Skin of body (tissue), 3 donors: ENCODE measurements at places on chromosomes 7 and 10. TPM values are rescaled to one million over a fixed set of nuclear protein-coding genes. Genes with fewer than 3 reads are reported as not detected.
A peak's percentile ranks its signal among the peaks of the same experiment; 100 is the strongest.

DNA sequence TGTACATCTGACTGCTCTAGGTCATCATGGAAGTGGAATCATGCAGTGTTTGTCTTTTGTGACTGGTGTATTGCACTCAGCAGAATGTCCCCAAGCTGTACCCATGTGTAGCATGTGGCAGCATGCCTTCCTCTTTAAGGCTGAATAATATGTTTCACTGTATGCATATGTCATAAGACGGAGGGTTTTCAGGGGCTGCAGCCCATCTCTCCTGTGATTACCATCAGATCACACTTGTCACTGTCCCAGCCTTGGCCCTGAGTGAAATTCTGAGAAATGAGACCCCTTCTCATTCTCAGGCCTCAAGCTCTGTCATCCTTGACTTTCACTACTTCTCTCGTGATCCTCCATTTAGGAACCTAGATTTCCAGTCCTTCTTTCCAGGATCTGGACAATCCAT, 50.0 kb downstream of the CPXM2 start:
- DNase-seq = no peak

GRCh38 chr10:110784198-110784597, 87.5 kb upstream of the PDCD4 start:
- no peak for DNase-seq

GRCh38 chr7:144437370-144438191, 34.1 kb upstream of the NOBOX start:
- DNase-seq = peak; percentile 41

DNA sequence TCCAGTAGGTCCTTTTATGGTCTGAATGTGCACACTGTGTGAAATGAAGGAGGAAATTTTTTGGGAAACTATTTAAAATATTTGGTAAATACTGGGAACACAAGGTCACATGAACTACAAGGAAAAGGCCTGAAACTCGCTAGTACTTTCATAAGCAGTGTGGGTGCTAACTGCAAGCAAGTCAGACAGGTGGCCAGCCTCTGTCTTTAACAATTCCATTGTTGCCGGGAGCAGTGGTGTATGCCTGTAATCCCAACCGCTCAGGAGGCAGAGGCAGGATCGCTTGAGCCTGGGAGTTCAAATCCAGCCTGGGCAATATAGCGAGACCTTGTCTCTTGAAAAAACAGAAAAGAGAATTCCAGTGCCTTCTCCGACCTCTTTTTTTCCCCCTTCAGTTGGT, 37.5 kb downstream of the SMURF1 start:
- no peak for DNase-seq

DNA sequence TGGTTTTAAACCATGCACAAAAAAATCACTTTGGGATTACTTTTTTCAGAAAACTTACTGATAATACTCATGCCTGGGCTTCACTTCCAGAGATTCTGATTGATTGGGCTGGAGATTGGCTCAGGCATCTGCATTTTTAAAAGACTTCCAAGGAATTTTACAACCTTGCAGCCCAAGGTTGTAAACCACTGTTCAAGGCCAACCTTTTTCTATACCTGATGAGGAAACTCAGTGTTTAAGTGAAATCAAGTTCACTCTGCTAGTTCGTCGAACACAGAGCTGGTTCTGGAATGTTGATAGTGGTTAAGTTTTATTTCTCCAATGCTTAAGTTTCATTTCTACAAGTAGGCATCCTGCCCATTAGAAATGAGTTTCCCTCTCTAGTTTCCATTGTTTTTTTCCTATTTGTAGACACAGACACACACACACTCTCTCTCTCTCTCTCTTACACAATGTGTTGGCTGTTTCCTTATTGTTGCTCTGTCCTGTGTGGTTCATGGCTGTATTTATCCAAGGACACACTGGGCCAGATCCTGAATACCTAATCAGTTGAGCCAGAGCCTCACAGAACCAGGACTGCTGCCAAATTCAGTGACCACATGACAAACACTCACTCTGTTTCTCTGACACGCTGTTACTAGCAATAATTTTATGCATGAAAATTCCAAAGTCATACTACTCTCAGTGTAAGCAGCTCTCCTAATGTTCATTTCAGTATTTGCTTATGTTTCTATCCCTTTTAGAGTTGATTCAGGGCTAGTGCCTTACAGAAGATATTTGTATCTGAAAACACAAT, 3.7 kb upstream of the IFIT1B start:
- peak; percentile 90 for DNase-seq

- no peak for DNase-seq
These were observed 331.5 kb upstream of the NFE2L3 start for GRCh38 chr7:25820432-25821040.

DNA sequence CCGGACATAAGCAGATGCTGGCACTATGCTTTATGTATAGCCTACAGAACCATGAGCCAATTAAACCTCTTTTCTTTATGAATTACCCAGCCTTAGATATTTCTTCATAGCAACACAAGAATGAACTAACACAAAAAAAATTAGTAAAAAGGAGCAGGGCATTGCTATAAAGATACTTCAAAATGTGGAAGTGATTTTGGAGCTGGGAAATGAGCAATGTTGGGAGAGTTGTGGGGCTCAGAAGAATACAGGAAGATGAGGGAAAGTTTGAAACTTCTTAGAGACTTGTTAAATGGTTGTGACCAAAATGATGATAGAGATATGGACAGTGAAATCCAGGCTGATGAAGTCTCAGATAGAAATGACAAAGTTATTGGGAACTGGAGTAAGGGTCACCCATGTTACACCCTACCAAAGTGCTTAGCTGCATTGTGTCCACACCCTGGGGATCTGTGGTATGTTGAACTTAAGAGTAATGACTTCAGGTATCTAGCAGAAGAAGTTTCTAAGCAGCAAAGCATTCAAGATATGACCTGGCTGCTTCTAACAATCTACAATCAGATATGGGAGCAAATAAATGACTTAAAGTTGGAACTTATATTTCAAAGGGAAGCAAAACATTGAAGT, 24.2 kb downstream of the PNLIPRP3 start:
- no peak for DNase-seq

DNA sequence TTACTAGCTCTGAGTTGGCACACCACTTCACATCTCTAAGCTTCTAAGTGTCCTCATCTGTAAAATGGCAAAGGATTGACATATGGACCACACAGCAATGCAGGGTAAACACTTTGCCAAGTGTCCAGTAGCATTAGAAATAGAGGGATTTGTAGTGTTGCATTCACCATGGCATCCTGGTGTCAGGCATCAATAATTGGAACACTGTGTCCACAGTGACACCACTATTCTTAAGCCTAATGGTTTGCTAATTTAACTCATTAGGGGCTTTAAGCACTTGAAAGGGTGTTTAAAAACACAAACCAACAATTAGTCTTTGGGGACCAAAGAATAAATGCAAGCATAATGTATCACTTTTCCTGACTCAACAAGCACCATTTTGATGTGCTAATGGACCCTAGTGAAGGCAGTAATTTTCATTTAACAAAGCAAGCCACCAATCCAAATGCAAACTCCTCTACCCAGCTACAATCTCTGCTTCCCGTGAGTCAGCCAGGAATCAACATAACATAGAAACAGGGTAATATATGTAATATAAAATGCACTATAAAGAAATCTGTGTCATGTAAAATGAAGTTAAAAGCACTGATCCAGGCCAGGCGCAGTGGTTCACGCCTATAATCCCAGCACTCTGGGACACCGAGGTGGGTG, 75.9 kb downstream of the FAM204A start:
- no peak for DNase-seq

- peak; percentile 46 for DNase-seq
These were observed 282.8 kb downstream of the RPS24 start for GRCh38 chr10:78316451-78316931.

DNA sequence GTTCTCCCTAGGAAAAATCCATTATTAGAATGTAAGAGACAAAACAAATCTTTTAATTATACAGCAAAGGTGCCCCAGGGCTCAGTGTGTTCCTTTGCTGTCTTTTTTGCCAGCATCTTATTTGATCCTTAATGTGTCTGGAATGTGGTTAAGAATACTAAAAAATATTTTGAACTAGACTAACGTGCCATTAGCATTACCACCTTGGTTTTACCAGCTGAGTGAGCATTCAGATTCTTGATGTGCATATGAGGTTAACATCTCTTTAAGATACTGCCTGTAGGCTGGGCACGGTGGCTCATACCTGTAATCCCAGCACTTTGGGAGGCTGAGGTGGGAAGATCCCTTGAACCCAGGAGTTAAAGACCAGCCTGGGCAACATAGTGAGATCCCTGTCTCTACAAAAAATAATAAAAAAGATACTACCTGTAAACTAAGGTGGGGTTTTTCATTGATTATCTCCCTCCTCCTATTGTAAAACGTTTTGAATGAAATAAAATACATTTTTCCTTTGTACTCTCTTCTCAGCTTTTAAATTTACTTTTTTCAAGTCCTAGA, 96.6 kb downstream of the CCNY start:
- DNase-seq = no peak

DNA sequence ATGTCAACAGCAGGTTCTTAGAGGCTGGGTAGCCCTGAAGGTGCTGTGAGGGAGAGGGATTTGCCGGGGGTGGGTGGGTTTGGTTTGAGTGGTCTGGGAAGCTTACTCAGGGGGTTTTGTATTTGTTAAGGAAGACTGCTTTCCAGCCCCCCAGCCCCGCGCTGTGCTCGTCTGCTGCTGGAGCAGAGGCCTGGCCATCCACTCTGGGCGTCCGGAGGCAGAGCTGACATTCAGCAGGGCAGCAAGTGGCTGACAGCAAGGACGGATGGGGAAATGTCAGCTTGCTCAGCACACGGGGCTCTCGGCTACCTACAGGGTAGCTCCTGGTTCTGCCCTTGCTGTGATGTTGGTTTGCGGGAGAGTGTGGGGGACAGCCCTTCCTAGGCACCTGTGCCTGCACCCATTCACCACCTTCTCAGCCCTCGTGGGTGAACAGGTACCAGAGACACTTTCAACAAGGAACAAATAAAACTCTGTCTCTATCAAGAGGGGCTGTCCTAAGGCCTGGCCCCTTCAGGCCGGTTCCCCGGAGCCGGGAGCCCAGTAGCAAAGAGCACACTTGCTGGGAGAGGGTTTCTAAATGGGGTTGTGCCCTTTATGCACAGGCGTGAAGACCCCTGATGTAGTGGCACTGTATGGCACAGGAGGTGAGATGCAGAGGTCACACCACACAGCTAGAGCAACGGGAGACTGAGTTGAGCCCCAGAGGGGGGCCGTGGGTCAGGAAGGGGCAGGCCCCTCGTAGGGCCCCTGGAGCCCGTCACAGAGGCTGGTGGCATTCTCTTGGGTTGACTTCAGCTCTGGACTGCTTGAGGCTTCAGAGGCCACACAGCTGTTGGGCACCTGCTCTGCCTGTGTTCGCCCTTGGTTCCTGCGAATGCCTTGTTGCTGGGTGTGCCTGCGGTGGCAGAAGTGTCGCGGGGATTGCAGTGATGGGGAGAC, 72.2 kb upstream of the SHH start:
- no peak for DNase-seq

GRCh38 chr10:5811387-5811821, 1.8 kb downstream of the GDI2 start:
- DNase-seq = no peak

DNA sequence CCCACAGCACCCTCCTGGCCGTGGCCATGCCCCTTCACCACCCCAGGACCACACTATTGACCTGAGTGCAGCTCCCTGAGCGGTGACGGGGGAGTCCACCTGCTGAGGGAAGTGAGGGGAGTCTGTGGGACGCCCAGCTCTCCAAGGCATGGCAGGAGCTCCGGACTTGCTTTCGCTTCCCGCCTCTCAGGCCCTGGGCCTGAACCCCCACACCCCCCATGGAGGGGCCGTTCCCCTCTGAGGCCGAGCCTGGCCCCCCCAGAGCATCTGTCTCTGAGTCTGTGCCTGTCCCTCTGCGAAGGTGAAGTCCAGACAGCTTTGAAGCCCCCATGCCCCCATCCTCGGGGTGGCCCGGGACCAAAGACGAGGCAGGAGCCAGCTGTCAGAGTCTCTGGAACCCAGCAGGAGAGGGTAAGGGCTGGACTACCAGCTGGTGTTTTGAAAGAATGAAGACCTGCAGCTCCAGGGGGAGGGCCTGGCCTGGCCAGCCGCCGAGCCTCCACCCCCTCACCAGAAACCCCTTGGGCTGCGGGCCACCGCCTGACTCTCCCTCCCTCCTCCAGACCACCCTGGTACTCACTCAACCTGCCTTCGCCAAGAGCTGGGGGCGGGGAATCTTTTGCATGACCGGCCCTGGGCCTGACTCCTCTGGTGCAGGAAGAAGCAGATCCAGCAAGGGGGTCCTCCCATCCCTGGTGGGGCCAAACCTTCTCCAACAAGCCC, 114.0 kb downstream of the PDGFA start:
- no peak for DNase-seq

DNA sequence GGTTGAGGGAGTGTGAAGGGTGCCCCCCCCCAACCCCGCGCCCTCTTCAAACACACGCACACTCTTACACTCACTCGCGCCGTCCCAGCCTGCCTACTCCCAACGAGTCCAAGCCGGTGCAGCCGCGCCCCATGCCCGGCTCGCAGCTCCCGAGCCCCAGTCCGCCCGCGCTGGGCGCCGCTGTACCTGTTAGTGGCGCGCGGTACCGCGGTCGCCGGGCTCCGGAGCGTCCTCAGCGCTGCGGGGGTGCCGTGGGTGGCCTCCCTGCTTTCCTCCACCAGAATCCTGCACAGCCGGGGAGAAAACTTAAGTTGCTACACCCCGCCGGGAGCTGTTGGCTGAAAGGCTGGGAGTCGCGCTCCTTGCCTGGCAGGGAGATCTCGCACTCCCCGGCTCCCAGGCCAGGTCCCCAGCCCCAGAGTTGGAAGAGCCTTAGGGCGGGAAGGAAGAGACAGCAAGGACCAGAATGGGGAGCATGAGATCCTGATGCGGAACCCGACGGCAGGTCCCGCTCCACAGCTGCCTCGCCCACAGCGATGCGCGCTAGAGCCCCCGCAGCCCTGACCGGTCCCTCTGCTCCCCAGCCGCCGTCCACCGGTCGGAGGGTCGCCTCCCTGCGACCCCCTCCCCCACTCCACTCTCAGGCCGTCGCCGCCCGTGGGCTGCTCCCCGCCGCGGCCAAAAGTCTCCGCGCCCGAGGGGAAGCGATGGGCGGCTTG, 863 bp downstream of the ST8SIA6 start:
- no peak for DNase-seq

Gene PLXNA4
- 6.8 TPM for total RNA-seq

Gene TFEC
- 2.2 TPM for total RNA-seq

Gene OR2A7
- total RNA-seq = 12.5 TPM

Gene SEMA3D
- total RNA-seq = 72.6 TPM

Gene FOXI2
- total RNA-seq = 0.20 TPM

Gene RAB19
- 0.49 TPM for total RNA-seq

Gene ADAP1
- total RNA-seq = 5.9 TPM

Gene KEL
- total RNA-seq = 4.5 TPM

Gene FAM24B
- total RNA-seq = 5.7 TPM

Gene CHRM2
- 0.20 TPM for total RNA-seq

Gene IQUB
- total RNA-seq = 0.49 TPM

Gene CPED1
- total RNA-seq = 25.8 TPM

Gene PPP1R3C
- total RNA-seq = 71.7 TPM
